ENCODE measurements at places on chromosomes 11 and 22.

GRCh38 chr11:541433-541885, 4.1 kb downstream of the LRRC56 start:
- no peak for DNase-seq

GRCh38 chr11:120893440-120894201, 130.3 kb upstream of the TBCEL start:
- no peak for DNase-seq

DNA sequence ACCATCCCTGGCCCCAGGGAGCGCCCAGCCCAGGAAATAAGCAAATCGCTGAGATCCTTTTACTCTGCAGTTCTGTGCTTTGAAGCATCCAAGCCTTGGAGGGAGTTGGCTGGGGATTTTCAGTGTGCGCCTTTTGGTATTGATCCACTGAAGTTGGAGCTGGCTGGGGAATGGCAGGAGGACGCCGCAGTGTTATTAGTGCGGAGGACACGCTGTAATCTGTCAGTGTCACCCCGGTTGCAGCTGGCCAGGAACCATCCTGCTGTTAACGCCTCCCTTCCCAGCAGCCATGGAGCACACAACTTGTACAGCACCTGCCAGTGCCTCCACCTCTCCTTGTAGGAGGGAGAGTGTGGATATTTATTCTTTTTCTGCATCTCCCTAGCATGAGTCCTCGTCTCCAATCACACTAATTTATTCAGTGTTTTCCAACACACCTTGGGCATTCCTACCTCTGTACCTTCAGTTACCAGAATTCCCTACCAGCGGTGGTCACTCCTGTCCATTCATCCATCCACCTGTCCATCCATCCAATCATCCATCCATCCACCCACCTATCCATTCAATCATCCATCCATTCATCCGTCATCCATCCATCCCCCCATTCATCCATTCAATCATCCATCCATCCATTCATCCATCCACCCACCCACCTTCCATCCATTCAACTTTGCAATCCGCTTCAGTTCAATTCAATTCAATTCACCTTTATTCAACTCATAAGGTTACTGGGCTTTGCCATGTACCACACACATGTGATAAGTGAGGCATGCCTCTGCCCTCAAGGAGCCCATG, 21.9 kb upstream of the EIF3D start:
- no peak for DNase-seq

DNA sequence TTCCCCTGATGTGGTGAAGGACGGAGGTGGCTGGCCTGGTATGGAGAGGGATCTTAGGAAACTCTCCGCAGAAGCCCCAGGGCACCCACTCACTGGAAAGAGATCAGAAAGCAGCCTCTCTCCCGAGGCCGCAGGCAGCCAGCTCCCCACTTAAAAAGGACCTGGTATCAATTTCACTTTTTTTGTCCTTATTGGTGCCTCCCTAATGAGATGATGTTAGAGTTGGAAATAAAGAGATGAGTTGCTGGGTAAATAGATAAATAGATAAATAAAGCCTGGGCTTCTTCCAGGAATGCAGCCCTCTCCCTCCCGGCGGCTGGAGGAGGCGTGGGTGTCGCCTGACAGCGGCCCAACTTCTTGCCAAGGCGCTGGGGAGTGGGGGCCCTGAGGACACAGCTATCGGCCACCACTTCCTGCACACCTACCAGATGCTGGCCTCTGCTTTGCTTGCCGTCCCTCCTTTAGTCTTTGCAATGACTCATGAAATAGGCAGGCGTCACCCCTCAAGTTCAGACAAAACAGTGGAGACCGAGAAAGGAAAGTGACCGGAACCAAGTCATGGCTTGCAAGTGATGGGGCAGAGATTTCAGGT, 42.9 kb downstream of the LINC01488 start:
- no peak for DNase-seq

DNA sequence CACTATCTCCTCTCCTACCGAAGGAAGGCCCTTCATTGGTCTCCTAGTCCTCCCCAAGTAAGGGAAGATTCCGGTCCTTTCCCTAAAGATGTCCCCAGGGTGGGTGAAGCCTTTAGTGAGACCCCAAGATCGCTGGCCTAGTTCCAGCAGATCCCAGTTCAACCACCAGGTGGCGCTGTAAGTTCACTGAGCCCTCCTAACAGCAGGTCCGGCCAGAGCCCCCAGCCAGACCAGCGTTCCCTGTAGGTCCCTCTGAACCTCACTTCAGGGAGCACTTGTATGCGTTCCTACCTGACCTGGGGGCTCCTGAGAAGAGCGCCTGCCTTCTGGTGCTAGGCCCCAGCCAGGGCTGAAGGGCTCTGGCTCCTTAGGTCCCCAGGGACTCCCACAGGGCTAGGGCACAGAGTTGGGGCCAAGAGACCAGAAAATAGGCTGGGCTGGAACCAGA, 38.1 kb downstream of the LMO1 start:
- DNase-seq: peak; percentile 64

GRCh38 chr11:19829109-19829837, 116.6 kb downstream of the NAV2 start:
- DNase-seq: no peak

All from substantia nigra (tissue), 51 donors.